Glutamatergic neuron (in vitro differentiated cells): ENCODE measurements at places on chromosomes 2 and 18. TPM values are rescaled to one million over a fixed set of nuclear protein-coding genes. Genes with fewer than 3 reads are reported as not detected.

DNA sequence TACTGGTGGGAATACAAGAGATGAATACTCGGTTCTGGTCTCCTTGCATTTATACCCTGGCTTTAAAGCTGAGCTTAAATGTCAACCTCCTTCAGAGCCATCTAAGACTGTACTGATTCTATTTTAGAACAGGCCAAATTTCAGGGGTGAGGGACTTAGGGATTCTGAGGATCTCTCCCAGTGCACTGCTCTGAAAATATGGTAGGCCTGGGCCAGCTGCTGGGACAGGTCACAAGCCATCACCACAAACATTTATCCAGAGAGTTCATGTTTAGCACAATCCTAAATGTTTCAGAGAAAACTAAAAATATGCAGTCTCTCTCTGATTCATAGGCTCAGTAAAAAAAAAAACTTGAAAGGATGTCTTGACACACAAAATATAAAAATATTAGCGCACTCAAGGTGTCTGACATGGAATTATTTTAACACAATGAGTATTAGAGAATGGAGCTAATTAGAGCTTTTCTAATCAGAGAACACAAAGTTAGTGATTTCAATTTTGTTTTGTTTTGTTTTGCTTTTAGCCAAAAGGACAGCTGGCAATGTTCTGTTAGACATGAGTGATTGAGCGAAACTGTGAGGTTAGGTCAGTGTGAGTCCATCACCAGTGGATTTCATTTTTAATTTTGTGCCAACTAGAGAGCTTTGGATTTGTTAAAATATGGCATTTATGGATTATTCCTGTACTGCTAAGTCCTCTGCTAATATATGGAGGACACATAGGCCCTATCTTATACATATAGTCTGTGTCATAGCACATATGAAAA lies 38.8 kb downstream of the MFSD6 start:
- no peak for DNase-seq

DNA sequence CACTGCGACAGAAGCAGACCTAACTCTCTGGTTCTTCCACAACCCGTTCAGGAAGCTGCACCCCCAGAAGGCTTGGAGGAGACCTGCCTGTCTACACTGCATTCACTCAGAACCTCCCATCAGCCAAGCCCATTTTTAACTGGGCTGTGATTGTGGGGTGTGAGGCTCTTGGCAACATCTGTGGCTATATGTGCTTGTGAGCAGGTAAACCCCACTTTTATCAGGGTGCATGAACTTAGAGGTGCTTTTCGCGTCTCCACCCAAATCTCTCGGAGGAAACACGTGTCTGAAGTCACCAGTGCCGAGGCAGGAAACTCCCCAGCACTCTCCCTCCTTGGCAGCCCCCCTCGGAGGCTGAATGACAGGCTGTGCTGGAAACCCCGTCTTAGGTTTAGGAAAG lies 158.2 kb upstream of the SALL3 start:
- no peak for DNase-seq

DNA sequence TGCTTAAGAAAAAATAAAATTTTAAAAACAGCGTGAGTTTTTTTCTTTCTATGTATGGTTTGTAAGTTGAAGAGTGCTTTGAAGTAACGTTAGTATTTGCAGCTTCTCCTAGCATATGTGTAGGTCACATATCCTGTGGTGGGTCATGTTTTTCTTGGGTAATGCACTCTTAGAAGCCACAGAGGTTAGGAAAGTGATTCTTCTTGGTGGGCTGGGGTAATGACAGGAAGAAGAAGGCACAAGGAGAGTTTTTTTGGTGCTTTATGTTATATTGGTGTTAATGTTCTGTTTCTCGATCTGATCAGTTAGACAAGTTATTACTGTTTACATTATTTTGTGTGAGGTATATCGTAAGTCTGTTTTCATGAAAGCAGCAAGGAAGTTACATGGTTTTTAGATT lies 109.0 kb downstream of the ICA1L start:
- DNase-seq, result no peak

Gene TBR1
- total RNA-seq, result not detected

Gene IL1A
- total RNA-seq, result not detected

DNA sequence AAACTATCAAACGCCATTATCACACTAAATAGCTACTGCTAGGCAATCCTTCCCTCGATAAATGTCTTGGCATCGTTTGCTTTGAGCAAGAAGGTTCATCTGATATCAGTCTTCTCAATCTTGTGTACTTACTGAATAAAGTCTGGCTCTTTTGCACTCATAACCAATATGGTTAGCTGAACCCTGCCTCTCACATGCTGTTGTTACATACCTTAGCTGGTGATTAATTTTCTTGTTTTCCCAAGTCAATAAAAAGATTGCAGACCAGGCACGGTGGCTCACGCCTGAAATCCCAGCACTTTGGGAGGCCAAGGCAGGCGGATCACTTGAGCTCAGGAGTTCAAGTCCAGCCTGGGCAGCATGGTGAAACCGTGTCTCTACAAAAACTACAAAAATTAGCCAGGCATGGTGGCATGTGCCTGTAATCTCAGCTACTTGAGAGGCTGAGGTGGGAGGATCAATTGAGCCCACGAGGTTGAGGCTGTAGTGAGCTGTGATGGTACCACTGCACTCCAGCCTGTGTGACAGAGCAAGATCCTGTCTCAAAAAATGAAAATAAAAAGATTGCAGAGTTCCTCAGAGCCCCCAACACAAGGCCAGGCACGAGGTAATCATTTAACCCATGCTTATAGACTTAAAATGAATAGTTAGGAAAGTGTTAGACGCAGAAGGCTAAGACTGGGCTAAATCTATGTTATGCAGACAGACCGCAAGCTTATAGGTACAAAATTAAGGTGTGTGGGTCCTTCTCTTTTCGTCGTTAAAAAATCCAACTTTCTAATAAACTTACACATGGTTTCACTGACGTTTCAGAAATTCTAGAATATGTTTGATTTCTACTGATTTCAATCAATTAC lies 177.5 kb downstream of the ALPK2 start:
- no peak for DNase-seq

- DNase-seq, result no peak
Measured at GRCh38 chr2:42879913-42880737, 87.7 kb upstream of the HAAO start.
